ENCODE measurements at places on chromosomes 11 and 22.
A peak's percentile ranks its signal among the peaks of the same experiment; 100 is the strongest.

DNA sequence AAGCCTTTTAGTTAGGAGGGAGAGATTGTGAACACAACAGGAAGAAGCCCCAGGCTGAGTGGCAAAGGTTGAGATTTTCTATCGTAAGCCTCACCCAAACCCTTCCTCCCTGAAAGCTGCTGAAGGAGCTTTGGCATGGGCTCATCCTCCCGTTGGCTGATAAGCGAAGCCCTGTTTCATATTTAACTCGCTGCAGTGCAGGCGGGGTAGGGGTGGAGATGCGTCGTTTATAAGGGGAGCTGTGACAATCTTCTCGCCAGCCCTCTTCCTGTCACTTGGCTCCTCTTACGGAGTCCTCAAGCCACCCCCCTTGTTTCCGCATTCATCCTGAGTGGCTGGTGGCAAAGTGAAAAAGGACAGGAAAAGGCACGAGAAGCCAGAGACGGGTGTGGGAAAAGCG is 137.0 kb downstream of the OR4C45 start:
- DNase-seq: no peak

DNA sequence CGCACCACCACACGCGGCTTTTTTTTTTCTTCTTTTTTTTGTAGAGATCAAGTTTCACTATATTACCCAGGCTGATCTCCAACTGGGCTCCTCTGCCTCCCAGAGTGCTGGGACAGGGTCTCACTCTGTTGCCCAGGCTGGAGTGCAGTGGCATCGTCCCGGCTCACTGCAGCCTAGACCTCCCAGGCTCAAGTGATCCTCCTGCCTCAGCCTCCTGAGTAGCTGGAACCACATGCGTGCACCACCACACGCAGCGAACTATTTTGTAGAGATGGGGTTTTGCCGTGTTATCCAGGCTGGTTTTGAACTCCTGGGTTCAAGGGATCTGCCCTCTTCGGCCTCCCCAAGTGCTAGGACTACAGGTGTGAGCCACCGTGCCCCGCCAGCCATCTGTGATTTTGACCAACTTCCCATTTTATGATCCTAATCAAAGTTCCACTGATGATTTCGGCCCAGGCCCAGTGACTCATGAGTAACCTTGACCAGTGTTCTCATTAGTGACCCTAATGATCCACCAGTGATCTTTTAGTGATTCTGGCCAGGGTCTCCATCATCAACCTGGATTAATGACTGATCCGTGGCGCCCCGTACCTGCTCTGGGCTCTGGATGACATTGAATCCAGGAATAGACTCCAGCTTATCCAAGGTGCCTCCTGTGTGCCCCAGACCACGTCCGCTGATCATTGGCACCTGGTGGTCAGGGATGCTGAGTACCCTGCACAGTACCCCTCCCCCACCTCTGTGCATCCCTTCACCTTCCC is 1.7 kb downstream of the TYMP start:
- no peak for DNase-seq

- DNase-seq: no peak
Measured at GRCh38 chr11:1401656-1402221, 12.0 kb downstream of the BRSK2 start.

- peak; percentile 49 for DNase-seq
Measured at GRCh38 chr11:117668321-117668751, 128.7 kb downstream of the DSCAML1 start.

- no peak for DNase-seq
Measured at GRCh38 chr11:125978778-125979407, 33.0 kb downstream of the VSIG10L2 start.

- no peak for DNase-seq
Measured at GRCh38 chr22:50434849-50435248, 40.0 kb downstream of the SBF1 start.
